Endothelial cell (in vitro differentiated cells): ENCODE measurements at places on chromosomes 11 and 22. TPM values are rescaled to one million over a fixed set of nuclear protein-coding genes. Genes with fewer than 3 reads are reported as not detected.

The SLC22A25 gene
- not detected for total RNA-seq

The LMNTD2 gene
- total RNA-seq, result 4.2 TPM

The CSKMT gene
- 8.7 TPM for total RNA-seq

The MEI1 gene
- 0.38 TPM for total RNA-seq

The EFCAB6 gene
- total RNA-seq, result 0.69 TPM

The RBM14 gene
- total RNA-seq, result 84.2 TPM

The KCTD17 gene
- 46.9 TPM for total RNA-seq

The OR8G1 gene
- total RNA-seq, result 0.13 TPM

The PRG3 gene
- total RNA-seq, result not detected

The RNF26 gene
- total RNA-seq, result 31.5 TPM

The GRAMD4 gene
- total RNA-seq, result 42.7 TPM

The PKP3 gene
- total RNA-seq, result 0.49 TPM

The HOATZ gene
- not detected for total RNA-seq

The FAM180B gene
- total RNA-seq, result 0.31 TPM

The CDC42EP2 gene
- total RNA-seq, result 37.7 TPM

The THYN1 gene
- 42.5 TPM for total RNA-seq

The APOL4 gene
- total RNA-seq, result 4.4 TPM

The MUC5B gene
- not detected for total RNA-seq

The P4HA3 gene
- total RNA-seq, result 0.64 TPM

The NXPE1 gene
- not detected for total RNA-seq

The CRYBB2 gene
- 1.9 TPM for total RNA-seq

The IGLL1 gene
- not detected for total RNA-seq

The CNGA4 gene
- not detected for total RNA-seq

The UPB1 gene
- total RNA-seq, result 0.13 TPM

The HEPHL1 gene
- not detected for total RNA-seq

The F2 gene
- total RNA-seq, result 4.4 TPM

The CTSW gene
- total RNA-seq, result not detected

The TBX10 gene
- total RNA-seq, result not detected

The SCUBE1 gene
- 54.7 TPM for total RNA-seq
